Activated naive CD8-positive, alpha-beta T cell treated with anti-CD3 and anti-CD28 coated beads, Interleukin-2, amount 10 ng/mL, durations not matched to agents 7 days and 5 days (primary cell): ENCODE measurements at places on chromosomes 1 and 21.
A peak's percentile ranks its signal among the peaks of the same experiment; 100 is the strongest.

GRCh38 chr1:225467193-225468020 is 39.6 kb upstream of the LBR start:
- peak; percentile 84 for DNase-seq

GRCh38 chr1:41534181-41535076 is 49.9 kb upstream of the EDN2 start:
- DNase-seq, result peak; percentile 12

GRCh38 chr1:76075877-76076276 is 1.3 kb downstream of the ST6GALNAC3 start:
- DNase-seq, result no peak

GRCh38 chr1:102970496-102971078 is 137.7 kb downstream of the COL11A1 start:
- DNase-seq, result no peak
